ENCODE measurements at places on chromosomes 12 and 14.

DNA sequence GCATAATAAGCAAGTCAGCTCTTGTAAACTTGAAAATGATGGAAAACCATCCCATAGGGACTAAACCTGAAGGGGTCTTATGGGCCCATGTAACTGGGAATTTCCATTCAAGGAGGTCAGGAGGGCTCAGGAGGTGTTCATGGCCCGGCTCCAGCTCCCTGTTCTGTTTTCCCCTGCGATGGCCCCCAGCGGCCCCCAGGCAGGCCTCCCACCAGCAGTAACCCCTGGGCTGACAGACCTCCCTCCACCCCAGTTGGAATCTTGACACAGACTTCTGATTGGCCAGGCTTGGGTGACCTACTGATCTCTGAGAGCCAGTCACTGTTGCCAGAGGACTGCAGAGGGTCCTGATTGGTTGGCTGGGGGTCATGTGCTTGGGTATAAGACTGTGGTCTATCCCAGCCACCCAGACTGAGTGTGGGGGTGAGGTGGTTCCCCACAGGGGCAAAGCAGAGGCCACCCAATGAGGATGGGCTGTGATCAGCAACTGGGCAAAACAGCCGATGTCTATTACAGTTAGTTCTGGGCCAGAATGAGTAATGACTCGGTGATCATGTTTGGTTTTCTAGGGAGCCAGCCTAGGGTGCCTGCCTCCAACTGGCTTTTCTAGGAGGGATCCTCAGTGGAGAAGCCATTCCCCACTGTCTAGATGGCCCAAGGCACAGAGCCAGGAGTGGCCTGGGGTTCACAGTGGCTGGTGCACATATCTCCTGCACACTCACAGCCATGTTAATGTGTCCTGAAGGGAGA is 27.0 kb downstream of the RHOF start:
- DNase-seq: no peak

- DNase-seq: no peak
Measured at GRCh38 chr12:1956716-1957115, 38.3 kb upstream of the CACNA2D4 start.

DNA sequence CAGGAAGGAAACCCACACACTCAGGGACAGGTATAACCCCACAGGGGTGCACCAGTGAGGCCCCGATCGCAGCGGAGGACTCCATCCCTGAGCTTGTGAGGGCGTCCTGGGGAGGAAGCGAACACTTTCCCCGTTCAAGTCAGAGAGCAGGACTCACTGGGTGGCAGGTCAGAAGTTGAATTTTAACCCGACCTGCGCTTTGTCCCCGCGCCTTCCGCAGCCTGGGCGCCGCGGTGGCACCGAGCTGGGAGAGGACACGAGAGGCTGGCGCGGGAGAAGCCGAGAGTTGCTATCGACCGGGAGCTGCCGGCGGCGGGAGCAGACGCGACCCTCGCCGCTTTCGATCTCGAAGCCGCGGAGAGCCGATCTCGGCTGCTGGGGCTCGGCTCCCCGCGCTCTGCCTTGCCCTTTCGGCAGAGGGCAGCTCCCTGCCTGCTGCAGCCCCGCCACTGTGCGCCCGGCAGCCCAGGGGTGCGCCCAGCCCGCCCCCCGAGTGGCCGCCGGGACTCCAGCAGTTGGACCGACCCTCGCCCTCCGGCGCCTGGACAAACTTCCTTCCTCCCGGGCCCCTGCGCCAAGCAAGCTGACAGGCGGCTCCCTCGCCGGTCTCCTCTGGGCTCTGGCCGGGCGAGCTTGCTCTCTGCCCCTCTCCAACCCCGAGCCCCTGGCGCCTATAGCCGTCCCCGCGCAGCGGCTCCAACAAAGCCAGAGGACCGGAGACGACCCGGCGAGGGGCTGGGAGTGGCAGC is 918 bp downstream of the LIN7A start:
- no peak for DNase-seq

GRCh38 chr14:54278087-54278486 is 118.7 kb upstream of the CDKN3 start:
- DNase-seq: no peak

- DNase-seq: no peak
Measured at GRCh38 chr12:31591380-31591901, 505 bp upstream of the DENND5B start.
